ENCODE measurements at places on chromosomes 2 and 18.

DNA sequence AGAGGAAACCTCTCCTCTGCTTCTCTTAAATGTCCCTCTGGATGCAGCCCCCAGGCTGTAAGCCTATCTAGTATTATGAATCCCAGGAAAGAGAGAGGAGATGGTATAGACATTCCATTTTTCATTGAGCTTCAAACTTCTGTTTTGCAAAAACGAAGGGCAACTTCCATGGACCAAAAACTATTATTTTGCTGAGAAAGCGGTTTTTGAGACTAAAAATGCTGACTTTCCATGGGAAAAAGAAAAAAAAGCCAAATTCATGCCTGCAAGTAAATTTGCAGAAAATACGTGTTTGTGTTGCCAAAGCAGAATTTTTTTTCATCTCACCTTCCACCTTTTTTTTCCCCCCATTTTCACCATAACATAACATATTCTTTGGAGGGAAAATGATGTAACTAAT lies 272.5 kb upstream of the CELF4 start:
- DNase-seq, result no peak

DNA sequence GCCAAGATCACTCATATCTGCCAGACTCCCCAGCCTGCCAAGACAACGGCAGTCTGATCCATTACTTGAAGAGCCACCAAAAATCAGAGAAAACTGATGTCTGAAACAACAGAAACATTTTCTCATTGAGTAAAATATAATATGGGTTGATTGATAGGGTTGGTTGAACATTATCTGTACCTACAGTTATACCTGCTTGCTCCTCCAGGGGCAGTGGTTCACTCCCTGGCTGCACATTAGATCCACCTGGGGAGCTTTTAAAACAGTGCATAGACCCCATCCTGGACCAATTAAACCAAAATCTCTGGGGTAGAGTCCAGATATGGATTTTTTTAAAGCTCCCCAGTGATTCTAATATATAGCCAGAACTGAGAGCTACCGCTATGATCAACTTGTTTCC lies 43.6 kb upstream of the SLC14A2 start:
- DNase-seq, result no peak

DNA sequence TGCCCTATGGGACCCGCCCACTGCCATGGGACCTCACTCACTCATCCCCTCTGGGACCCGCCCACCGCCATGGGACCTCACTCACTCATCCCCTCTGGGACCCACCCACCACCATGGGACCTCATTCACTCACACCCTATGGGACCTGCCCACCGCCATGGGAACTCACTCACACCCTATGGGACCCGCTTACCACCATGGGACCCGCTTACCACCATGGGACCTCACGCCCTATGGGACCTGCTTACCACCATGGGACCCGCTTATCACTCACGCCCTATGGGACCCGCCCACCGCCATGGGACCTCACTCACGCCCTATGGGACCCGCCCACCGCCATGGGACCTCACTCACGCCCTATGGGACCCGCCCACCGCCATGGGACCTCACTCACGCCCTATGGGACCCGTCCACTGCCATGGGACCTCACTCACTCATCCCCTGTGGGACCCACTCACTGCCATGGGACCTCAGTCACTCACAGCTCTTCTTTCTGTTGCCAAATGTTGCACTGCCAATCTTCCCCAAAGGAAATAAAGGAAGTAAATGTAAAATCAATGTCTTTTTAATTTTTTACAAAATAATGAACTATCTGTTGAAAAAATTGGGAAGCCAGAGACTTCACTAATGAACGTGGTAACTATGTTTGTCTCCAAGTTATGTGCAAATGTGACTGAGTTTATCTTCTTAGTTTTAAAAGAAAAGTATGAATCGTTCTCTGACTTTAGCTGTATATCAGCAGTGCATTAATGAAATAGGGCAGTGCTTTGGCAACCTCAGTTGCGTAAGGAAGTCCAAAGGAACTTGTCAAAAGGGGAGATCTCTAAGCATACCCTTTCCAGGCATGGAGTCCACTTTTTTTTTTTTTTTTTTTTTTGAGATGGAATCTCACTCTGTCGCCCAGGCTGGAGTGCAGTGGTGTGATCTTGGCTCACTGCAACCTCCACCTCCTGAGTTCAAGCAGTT lies 101.5 kb upstream of the MGAT5 start:
- no peak for DNase-seq

GRCh38 chr2:84038866-84039265 lies 420.2 kb downstream of the SUCLG1 start:
- no peak for DNase-seq

DNA sequence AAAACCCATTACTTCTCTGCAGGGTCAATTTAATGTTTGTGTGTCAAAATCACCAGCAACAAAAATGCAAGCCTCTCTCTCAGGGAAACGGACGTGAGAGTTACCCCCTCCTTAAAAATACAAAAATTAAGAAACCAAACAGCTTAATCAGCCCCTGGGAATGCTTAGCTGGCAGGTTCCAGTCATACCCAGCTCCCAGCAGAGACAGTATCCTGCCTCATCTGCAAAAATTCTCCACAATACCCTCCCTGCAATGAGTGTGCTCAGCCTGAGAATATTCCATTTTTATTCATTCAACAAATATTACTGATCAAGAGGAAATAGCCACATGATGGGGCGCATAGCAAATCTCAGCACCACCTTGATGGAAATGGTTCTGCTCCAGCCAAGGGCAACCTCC lies 36.3 kb downstream of the ST8SIA5 start:
- DNase-seq, result no peak

DNA sequence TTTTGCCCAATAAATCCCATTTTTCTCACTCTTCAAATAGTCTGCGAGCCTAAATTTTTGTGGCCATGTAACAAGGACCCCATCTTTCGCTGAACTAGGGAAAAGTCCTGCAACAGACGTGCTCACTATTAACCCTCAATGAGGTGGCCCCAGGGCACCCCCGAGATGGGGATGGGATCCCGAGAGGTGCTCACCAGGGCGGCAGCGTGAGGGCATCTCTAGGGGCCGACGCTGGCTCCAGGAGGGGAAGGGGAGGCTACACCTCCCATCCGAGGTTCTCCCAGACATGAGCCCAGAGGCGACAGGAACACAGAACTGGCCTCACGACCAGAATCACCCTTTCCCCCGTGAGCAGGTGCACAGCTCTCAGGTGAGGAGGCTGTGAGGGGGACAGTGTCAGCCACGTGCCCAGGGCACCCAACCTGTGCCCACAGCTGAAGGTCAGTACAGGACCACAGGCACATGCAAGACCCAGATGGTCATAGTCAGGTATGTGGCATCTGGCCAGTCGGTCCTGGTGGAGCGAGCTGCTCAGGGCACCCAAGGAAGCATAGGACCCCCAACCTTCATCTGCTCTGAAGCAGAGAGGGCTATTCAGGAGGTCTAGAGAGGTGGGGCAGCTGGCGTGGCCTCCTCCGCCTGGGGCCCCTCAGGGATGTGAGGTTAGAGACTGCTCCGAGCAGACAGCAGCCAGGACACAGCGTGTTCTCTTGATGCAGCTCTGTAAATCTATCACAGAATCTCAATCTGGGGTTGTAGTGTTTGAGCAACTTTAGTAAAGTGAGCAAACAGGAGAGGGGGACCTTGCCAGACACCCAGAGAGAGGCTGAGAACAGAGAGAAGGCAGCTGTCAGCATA lies 62.8 kb downstream of the PXDN start:
- DNase-seq, result no peak

DNA sequence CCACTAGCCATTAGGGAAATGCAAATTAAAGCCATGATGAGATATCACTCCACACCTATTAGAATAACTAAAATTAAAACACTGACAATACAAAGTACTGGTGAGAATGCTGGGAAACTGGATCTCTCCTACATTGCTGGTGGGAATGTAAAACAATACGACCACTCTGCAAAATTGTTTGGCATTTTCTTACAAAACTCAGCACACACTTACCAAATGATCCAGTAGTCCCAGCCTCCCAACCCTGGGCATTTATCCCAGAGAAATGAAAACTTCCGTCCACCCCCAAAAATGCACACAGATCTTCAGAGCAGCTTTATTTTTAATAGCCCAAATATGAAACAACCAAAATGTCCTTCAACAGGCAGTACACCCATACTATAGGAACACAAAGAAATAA lies 8.9 kb upstream of the TMSB10 start:
- DNase-seq, result no peak

DNA sequence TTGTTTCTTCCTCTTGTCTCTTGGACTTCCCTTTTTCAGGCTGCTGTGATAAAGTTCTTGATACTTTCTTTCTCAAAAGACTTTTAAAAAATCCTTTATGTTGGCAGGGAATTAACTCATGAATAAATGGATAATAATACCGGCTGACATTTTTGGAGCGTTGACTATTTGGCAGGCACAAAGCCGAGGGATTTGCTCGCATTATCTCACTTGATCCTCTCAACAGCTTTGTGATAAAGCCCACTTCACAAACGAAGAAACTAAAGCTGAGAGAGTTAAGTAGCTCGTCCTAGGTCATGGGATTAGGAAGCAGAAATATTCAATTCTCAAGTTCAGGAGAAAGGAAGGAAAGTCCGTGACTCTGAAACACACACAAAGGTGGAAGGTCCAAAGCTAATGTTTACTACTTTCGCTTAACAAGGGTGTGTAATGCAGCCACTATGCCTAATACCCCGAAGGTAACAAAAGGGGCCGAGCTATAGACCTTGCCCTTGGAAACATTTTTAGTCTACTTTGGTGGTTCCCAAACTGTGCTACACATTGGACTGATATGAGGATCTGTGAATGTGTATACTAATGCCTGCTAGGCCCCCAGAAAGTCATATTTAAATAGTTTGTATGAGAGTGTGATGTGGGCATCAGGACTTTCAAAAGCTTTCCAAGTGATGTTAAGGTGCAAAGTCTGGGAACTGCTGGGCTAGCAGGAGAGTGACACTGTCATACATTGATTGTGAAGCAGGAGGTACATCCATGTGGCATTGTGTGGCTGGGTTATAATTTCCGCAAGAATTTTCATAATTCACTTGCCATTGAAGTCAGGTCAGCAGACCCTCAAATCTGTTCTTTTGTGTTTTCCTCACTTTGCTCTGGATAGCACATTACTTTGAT lies 508.4 kb downstream of the PLCL1 start:
- no peak for DNase-seq

- DNase-seq, result peak; percentile 85
Observed at GRCh38 chr2:176118601-176119339, 2.2 kb downstream of the HOXD10 start.

GRCh38 chr2:69483024-69483423 lies 45.8 kb upstream of the NFU1 start:
- DNase-seq, result no peak

DNA sequence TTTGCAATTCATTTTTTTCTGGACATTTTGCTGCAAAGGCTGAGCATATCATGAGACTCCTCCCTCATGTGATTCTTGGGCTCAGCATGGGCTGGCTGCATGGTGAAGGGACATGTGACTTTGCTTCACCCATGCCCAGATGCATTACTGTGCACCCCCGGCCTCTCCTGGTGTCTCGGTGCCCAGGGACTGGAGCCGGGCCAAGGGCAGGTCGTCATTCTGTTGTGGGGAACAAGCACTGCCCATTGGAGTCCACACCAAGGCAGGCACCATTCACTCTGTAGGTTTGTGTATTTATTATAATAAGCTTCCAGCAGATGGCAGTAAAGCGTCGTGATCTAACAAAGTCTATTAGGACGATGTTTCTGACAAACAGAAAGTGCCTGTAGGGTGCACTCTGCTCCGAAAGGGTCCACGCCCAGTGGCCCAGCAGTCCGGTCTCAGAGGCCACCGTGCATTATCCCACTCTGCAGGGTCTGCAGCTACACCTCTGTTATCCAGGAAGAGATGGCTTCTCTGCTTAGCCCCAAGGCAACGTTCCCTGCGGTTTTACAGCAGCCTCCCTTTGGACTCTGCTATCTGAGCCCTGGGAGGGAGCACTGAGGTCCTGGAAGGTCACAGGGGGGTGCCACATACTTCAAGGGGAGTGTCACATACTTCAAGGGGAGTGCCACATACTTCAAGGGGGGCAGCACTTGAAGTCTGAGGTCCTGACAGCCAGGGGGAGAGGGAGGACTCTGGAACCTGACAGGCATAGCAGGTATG lies 219.6 kb downstream of the TSN start:
- peak; percentile 61 for DNase-seq

DNA sequence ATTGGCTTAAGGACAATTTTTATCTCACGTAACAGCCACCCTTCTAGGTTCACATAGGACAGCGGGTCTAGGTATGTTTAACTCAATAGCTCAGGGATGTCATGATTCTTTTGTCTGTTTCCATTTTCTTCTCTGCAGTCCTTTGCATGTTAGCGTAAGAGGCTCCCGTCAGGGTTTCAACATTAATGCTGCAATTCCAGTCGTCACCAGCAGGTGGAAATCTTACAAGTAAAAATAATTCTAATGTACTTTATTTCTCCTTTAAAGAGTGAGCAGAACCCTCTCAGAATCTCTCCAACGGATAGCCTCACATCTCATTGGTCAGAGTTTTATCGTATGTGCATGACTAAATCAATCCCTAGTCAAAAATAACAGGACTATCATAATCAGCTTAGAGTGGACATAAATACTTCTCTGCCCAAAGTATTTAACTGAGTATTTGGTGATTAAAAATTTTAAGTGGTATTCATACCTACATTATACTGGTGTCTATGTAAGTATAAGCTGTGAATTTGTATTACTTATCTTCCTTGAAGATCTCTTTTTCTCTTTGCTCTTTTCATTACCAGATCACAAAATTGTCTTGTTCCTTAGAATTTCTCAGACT lies 487.2 kb upstream of the GCFC2 start:
- no peak for DNase-seq

- DNase-seq, result no peak
Observed at GRCh38 chr18:38642711-38643110, 1077.1 kb upstream of the CELF4 start.

- DNase-seq, result no peak
Observed at GRCh38 chr2:6214471-6214870, 522.3 kb downstream of the SOX11 start.

DNA sequence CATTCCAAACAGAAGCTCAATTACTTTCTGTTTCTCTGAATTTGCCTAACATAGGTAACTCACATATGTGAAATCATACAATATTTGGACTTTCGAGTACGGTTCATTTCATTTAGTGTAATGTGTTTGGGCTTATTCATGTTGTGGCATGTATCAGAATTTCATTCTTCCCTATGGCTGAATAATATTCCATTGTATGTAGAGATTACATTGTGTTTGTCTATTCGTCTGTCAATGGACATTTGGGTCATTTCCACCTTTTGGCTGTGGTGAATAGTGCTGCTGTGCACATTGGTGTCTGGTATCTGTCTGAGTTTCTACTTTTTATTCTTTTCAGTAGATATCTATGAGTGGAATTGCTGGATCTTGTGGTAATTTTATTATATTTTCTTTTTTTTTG lies 43.9 kb downstream of the LBH start:
- no peak for DNase-seq
